Effector CD4-positive, alpha-beta T cell (primary cell): ENCODE measurements at places on chromosomes 1 and 21.
A peak's percentile ranks its signal among the peaks of the same experiment; 100 is the strongest.

DNA sequence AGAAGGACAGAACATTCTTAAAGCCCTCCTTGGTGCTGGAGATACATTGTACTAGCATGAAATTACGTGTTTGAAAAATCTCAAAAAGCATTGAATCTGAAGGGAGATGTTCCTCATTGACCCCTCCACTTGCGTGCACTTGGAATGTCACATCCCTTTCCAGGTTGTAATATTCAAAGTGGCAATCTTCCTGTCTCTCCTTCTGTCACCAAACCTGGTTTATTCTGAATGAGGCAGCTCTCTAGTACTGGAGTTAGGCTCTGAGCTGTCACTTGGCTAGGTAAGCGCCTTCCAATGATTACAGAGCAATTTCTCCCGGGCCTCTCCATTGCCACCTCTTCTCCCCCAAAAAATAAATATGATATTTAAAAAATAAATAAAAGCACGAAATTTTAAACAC lies 855 bp downstream of the DSCAM start:
- no peak for DNase-seq

DNA sequence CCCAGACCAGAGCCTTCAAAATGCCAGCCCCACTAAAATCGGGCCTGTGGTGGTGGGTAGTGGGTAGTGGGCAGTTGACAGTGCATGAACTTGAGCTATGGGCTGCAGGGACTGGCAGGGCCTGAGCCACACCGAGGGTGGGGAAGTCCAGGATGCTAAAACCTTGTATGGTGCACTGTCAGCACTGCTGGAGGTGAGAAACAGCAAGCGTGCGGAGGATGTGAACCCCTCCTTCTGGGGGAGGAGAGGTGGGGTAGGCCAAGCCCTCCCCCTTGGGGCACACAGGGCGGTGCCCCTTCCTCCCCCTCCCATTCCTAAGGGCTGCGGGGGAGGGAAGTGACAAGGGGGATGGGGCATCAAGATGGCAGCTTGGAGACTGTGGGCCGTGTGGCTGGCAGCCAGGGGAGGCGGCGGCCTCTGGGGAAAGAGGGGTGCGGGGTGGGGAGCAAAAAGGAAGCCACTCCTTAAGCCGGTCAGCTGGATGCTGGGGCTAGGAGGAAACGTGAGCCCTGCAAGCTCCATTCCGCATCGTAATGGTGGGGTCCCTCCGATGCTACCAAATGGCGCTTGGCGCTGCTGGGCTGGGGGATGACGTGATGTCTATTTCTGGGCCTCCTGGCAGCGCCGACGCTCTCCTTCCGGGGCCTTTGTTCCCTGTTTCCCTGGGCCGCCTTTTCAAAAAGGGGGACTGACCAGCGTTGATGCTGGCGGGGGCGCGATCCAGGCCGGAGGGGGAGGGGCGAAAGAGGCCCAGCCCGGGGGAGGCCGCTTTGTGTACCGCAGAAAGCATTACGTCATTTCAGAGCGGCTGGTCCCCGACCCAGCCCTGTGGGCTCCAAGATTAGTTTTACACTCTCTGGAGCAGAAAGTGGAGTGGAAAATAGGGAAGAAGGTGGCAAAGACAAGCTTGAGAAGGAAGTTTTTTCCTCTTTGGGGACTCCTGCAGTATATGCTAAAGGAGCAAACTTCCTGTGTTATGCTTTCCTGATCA lies 809 bp downstream of the SYT11 start:
- DNase-seq: peak; percentile 32

DNA sequence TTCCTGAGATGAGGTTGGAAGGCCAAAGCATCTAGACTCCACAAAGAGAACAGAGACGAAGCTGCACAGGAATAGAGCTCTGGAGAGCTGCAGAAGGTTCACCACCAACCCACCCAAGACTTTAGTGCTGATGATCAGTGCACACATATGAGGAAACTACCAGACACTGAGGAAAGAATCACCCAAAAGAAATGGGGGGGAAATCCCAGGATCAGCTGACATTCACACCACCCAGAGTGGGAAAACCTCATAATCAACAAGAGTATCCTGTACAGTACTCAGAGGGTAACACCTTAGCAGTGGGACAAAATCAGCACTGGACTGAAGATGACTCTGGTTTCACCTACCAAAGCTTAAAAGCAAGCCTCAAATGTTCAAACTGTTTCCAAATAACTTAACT lies 36.4 kb downstream of the DENND1B start:
- no peak for DNase-seq

- no peak for DNase-seq
Measured at GRCh38 chr21:28952686-28953085, 40.0 kb downstream of the LTN1 start.

DNA sequence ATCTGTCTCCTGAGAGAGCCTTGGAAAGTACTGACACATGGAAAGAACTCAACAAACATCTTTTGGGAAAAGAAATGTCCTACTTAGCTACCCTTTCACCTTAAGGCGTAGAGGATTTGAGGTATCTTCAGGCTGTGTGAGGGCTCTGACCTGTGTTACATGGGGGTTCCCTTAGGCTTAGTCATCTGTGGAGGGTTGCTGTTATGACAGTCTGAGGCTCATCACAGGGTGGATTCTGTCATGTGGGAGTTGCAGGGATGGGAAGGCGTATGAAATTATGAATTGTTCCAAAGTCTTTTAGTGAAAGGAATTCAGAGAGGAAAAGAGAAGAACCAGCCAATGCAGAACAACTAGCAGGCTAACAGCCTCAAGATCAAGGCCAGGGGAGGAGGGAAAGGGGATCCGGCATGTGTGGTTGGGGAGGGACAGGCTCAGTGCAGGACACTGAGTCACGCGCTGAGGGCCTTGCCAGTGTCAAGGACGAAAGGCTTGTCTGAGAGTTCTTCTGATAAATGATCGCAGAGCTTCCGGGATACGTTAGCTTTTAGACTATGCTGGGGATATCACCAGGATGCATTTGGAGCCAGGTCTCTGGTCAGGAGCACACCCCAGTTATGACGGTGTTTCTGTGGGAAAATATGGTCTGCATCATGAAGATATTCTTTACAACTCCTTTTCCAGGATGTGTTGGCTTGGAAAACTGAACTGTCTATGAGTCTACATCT lies 24.6 kb upstream of the PLA2G2C start:
- no peak for DNase-seq

DNA sequence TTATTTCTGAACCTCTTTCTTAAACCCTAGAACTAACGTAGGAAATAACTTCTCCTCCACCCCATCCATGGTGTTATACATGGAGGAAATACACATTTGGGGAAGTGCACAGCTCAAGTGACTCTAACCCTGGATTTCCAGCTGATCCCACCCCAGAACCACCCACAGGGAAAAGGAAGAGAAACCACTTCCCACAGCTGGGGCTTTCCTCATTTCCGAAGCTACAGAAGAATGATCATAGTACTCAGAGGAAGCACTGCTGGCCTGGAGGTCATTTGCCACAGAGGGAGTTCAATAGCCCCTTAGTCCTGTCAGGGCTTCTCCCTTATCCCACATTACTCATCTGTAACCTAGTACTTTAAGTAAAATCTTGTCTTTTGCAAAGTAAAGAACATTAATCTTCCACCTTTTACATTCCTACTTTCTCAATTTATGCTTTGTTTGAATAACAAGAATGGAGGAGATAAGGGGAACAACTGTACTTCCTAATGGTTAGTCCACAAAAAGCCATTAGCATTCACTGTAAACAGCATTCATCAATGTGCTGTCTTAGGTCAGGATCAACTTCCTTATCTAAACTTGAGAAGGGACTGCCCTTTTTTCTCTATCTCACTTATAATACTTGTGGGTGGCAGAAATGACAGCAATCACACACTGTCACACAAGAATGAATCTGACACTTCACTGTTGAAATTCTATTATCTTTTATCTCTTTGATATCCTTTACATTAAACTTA lies 63.0 kb upstream of the RGS1 start:
- no peak for DNase-seq

DNA sequence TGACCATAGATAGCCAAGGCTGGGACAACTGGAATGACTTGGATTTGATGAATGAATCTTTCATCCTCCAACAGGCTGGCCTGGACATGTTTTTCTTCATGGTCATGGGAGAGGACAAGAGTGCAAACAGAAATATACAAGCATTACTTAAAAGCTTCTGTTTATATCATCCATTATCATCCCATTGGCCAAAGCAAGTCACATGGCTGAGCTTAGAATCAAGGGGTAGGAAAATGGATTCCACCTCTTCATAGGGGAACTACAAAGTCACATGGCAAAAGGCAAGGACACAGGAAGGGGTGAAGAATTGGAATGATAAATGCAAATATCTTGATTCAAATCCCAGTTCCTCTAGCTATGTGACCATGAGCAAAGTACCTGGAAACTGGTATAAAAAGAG lies 90.2 kb upstream of the BARHL2 start:
- DNase-seq: no peak

DNA sequence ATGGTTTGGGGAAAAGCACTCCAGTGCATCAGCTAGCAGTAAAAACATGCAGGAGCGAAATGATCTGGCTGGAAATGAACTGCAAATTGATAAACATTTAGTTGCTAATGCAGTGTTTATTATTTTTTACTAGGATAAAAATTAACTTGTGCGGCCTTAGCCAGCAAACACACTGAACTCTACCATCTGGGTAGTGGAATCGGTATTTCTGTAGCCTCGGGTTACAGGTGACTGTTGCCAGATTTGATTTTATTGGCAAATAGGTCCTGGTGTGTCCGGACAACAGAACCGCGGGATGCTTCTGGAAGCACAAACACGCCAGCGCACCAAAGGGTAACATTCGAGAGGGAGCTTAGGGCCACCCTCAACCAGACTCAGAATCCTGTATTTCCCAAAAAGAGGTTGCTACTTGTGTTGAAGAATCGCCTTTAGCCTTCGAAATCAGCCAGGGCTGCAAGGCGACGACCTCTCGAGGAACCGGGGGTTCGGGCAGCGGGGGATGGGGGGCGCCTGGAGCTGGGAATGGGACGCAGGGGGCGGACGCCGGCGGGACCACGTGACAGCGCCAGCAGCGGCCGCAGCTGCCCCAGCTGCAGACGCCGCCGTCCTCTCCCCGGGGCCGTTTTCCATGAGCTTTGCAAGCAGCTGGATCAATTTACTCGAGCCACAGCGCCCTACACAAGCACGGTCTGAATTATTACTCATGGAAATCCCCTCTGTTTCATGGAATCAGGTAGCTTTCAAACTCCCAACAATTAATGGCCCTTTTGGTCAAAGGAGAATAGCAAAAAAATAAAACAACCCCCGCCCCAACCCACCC lies 158.8 kb downstream of the TOMM20 start:
- no peak for DNase-seq

DNA sequence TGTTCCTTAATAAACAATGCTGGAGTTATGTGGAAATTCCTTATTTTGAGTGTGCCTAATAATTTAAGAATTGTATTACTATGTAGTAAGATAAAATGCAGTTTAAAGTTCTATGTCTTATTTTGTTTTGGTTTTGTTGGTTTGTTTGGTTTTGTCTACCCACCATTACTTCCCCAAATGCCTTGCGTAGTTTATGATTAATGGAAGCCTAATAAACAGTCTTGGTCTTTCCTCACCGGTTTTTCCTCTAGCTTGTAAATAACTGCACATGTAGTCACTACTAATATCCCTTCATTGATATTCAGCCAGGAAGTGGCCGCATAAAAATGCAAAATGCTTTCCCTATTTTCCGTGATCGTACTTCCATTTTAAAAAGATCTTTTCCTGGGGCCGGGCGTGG lies 2.9 kb downstream of the SDCCAG8 start:
- DNase-seq: no peak

DNA sequence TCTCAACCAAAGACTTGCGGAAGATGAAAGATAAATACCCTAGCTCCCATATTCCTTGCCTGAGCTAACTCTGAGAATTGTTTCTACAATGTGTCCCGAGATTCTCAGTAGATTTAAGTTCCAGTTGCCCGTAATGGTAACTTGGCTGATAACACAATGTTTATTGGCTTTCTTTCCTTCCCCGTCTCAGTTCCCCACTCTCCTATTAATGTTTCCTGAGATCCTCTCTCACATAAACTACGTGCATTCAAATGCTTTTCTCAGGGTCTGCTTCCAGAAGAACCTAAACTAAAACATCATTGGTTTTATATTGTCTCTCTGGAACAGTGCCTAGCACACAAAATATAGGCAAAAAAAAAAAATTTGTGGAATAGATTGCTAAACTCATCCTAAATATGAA lies 794.2 kb upstream of the ADGRL2 start:
- DNase-seq: no peak

GRCh38 chr21:25370311-25370744 lies 237.0 kb downstream of the MRPL39 start:
- no peak for DNase-seq

GRCh38 chr1:42806593-42806992 lies 10.3 kb upstream of the ERMAP start:
- DNase-seq: no peak

DNA sequence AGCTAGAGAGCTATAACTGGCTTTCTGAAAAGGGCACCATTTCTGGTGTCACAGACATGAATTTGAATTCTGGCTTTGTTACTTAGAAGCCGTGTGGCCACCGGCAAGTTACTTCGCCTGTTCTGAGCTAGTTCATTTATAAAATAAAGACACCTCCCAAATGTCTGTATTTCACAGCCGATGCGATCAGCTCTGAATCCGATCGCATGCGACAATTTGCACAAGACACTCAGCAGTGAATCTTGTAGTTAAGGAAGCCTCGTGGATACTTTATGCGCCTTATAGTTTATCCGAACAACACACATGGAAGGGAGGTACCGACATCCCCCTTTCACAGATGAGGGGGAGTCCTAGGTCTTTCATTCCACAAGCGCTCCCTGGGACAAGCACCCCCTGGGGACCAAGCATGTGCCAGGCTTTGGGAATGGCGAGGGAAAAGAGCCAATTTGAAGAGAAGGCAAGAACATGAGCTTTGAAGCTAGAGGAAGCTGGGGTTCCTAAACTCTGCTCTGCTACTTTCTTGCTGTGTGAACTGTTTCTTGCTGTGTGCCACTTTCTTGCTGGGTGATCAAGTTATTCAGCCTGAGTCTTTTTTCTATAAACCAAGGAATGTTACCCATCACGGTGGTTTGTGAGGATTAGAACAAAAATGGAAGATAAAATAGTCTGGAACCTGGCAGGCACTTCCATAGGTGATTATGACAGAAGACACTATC lies 3.9 kb downstream of the ID3 start:
- no peak for DNase-seq

- no peak for DNase-seq
Measured at GRCh38 chr1:53573522-53573921, 114.3 kb downstream of the DMRTB1 start.

DNA sequence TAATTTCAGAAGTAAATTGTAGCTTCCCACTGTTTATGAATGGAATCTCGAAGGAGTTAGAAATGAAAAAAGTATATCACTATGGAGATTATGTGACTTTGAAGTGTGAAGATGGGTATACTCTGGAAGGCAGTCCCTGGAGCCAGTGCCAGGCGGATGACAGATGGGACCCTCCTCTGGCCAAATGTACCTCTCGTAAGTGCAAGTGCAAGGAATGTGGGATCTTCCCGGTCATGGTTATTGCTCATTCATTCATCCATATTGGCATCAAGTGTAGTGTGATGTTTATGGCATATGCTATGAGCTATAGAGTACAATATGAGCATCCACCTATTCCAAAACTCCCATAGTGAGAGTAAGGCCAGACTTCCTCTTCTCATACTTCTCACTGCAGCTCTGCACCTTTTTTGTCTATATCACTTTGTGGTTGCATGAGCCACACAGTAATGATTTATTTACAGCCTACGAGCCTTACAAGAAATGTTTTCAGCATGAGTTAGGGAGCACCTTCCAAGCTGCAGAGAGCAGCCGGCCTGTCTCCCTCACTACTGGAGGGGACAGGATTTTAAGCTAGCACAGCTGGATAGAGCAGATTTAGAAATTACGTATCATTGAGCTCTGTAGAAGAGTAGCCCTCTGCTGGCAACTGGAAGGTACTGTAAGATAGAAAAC lies 24.9 kb upstream of the CR1L start:
- no peak for DNase-seq
